ENCODE measurements at places on chromosomes 5 and 9.

- no peak for DNase-seq
Observed at GRCh38 chr9:114287001-114287762, 35.7 kb upstream of the ORM1 start.

GRCh38 chr5:78639791-78640190 is 8.8 kb downstream of the LHFPL2 start:
- no peak for DNase-seq

DNA sequence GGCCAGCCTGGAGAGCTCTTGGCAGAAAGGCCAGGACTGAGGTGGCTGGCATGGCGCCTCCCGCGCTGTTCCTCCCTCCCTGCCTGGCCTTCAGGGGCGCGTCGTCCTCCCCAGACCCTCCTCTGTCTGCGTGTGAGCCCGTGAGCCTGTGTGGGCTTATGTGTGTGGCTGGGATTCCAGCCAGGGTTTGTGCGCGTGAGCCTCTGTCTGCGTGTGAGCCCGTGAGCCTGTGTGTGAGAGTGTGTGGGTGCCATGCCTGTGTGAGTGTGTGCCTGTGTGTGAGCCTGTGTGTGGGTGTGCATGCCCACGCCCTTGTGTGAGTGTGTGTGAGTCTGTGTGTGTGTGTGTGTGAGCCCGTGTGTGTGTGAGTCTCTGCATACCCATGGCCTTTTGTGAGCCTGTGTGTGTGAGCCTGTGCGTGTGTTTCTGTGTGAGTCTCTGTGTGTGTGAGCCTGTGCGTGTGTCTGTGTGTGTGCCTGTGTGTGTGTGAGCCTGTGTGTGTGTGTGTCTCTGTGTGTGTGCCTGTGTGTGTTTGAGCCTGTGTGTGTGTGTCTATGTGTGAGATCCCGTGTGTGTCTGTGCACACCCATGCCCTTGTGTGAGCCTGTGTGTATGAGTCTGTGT is 13.0 kb downstream of the RXRA start:
- no peak for DNase-seq

GRCh38 chr9:71858102-71858798 is 52.7 kb downstream of the ABHD17B start:
- no peak for DNase-seq

DNA sequence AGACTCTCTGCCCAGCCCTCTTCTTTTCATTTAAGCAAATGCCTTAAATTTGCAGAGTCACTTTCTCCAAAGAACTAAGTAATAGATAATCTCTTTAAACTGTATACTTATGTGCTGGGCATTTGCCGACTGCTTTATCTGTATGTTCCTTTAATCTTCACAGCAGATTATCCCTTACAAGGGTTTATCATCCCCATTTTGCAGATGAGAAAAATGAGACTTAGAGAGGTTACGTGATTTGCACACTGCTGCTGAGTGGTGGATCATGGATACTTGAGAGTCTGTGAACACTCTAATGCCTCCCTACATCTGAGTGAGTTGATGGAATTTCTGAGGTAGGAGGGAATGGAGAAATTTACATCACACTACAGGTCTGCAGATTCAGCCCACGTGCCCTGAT is 4.2 kb downstream of the ZNF79 start:
- no peak for DNase-seq

DNA sequence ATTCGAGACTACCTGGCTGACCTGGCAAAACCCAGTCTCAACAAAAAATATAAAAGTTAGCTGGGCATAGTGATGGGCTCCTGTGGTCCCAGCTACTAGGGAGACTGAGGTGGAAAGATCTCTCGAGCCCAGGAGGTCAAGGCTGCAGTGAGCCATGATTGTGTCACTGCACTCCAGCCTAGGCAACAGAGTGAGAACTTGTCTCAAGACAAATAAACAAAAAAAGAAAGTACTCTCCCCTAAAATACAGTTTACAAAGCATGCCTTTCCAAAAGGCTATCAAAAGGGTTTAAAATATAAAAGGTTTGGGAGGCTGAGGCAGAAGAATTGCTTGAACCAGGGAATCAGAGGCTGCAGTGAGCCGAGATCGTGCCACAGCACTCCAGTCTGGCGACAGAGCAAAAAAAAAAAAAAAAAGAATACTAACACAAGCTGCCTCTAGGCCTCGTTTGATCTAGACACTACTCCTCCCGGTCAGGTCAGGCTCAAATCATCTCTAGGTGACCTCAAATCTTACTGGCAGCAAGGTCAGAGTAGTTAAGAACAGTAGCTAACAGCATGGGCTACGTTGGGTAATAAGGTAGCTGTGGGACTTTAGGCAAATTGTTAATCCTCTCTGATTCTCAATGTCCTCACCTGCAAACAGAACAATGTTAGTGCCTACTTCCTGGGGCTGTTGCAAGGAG is 9.3 kb downstream of the NAIF1 start:
- DNase-seq = no peak

- no peak for DNase-seq
Observed at GRCh38 chr9:129635099-129636065, 6.6 kb downstream of the ASB6 start.

GRCh38 chr9:92590377-92590776 is 54.6 kb upstream of the ECM2 start:
- no peak for DNase-seq

GRCh38 chr5:2869471-2869870 is 118.0 kb upstream of the IRX2 start:
- no peak for DNase-seq

DNA sequence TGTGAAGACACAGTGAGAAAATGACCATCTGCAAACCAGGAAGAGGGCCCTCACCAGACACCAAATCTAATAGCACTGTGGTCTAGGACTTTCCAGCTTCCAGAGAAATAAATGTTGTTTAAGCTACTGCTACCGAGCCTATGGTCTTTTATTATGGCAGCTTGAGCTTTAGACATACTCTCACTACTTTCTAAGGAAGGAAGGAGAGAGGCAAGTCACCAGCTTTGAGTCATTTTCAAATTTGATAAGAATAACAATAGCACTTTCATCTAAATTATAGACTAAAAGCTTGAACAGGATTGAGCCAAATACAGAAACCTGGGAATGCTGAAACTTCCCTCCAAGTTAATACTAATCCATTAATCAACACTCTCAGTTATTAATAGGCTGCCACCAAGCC is 64.4 kb downstream of the PLPPR1 start:
- DNase-seq = no peak

DNA sequence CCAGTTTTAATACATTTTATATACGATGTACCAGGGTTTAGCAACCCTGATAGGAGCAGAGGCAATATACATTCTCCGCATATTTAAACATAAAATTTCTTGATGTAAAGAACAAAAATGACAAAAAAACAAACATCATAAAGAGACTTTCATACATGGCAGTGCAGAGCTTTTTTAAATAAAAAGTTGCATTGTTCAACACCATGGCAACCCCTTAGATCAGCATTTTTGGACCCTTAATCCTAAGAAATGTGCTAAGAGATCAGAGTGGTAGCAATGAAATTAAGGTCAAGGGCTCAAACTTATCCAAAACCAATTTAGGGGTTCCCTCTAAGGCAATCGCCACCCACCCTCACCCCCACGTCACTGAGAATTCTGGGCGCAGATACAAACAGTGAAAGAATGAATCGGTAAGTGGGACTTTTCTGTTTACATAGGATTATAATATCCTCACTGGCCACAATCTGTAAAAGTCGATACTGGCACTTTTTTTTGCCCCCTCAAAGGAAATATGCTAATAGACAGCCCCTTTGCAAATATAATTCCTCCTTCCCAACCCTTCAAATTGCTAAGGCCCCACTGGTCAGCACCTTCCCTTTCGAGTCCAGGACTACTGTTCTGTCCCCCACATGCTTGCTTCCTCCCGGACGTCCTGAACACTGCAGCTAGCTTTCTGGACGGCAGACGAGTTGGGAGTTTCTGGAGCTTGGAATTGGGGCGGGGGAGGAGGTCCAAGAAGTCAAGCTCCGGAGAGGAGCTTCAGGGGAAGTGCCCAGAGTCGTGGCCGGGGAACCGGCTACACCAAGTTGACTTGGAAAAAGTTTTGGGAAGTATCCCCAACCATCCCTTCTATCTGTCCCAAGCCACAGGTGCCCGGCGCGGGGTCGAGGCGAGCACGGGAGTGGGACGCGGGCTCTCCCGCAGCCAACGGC is 2.2 kb downstream of the GAS1 start:
- DNase-seq = no peak

DNA sequence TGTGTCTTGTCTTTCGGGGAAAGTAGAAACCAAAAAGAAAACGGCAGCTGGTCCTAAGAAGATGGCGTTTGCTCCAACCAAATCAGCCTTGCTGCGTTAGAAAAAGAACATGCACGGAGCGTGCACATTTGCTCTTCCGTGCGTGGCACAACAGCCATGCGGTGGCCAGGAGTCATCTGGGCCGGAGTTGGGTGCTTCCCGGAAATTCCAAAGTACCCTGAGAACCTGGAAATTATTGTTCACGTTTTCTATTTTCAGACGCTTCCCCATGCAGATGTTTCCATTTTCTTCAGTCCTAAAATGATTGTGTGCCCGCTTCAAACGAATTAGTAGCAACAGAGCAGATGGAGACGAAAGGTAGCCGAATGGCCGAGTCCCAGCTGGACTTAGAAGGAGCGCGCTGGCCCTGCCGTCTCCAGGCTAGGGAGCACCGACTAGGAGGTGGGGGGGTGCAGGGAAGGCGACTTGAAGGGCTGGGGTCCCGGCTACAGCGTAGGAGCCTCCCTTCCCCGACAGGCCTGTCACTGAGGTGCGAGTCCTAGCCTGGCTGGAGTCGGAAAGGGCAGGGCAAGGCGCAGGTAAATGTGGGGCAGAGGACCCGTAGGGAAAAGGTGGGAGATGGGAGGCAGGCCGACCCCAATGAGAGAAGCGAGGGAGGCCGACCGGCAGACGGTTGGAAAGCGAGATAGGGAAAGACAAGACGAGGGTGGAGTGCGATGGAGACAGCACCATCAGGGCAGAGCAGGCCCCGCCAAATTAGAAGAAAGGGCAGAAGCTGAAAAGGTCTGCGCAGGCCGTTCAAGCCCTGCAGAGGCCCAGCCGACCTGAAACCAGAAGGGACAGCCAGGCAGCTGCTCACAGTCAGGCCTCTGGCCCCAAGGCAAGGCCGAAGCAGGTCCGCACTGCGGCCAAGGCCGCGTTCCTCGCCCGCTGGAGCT is 1.4 kb downstream of the BARX1 start:
- DNase-seq = no peak

DNA sequence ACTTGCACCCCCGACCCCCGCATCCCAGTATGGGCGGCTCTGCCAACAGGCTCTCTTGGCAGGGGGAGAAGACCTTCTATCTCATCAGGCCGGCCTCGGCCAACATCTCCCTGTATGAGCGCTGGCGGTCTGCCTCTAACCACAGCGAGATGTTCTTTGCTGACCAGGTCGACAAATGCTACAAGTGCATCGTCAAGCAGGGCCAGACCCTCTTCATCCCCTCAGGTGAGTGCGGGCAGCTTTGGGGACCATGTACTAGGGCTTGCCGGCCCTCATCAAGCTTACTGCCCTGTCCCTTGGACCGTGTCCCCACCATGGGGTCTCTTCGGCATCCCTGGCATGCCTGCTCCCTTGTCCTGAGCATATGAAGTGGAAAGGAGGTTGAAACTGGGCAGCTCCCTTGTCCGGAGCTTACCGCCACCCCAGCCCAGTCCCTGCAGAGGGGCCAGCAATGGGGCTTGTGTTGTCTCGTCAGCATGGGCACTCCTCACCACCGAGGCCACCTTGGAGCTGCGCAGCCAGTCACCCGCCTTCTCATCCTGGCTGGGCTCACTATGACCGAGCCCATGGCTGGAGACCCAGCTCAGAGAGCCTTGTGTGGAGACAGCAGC is 78.1 kb downstream of the PHF2 start:
- no peak for DNase-seq

- DNase-seq = peak; percentile 66
Observed at GRCh38 chr9:113614843-113615648, 151.5 kb downstream of the RGS3 start.

GRCh38 chr5:63820577-63820976 is 141.7 kb downstream of the HTR1A start:
- no peak for DNase-seq

DNA sequence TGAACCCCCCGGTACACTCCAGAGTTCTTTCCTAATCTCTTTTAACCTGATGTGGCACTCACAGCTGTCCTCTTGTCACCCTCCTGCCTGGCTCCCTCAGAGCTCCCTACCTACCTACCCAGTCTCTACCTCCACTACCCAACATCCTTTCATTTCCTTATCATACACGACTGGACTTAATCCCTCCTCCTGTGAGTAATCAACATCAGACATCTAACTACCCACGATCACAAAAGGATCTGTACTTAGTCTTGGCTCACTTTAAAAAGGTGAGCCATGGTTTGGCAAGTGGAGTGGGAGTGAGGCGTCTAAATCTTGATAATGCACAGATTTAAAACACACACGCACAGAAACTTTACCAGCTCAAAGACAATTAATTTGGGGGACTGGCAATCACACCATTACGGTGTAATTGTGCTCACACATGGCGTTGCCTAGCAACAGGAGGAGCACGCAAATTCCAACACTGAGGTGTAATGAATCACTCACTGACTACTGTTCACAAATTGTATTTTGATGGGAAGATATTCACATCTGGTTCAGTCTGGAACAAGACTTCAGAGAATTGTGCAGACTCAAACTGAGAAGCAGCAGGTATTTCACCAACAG is 235.9 kb downstream of the EPB41L4A start:
- no peak for DNase-seq

All from BJ (cell line).